NCI-H1092 treated with DMSO at 0.1 percent for 48 hours (cell line): ENCODE measurements at places on chromosomes 6 and 20.

DNA sequence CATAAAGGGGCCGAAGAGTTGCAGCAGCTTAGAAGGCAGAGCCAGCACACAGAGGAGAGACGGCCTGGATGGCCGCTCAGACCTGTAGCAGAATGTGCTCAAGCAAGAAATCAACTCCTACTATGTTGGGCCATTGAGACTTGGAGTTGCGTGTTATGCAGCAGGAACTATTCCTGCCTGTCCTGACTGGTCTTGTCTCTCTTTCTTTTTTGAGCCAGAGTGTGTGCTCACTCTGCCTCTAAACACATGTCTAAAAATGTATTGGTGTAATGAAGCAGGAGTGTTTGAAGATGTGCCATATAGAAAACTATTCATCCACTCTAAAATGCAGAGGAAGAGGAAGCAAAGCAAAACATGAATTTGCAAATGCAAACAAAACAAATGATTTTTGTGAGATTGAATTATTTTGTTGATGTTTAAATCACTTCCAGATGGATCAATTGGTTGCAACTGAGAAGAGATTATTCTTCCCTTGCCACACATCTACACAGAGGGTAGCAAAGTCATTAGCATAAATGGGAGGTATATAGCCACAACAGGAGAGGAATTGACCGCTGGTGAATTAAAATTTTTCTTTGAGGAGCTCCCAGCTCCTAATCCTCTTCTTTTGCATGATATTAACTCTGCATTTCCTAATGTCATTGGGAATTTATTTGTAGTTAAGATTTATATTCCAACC lies 20.4 kb upstream of the SYNJ2 start:
- no peak for DNase-seq

- peak; percentile 88 for DNase-seq
Measured at GRCh38 chr6:56517155-56517745, 125.4 kb downstream of the DST start.

DNA sequence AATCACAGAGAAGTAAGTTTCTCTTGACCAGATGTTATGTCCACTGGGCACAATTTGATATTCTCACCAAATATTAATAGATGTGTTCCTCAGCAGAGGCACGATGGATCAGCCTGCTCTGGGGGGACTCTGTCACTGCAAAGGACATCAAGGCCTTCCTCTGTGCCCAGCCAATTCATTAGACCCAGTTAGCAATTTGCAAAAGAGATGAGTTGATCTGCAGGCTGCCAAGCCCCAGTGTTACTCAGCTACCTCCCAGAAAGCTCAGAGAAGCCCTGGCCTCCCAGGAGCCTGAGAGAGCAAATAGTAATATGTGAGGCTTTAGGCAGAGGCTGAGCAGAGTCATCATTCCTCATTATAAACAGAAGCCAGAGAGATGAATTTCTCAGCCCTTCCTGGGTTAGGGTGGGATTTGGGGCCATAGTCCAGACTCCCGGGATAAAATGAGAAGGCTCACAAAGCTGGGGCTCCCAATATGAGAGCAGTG lies 54.2 kb downstream of the ZNF831 start:
- no peak for DNase-seq

- DNase-seq: no peak
Measured at GRCh38 chr6:136639702-136640101, 89.5 kb upstream of the MAP7 start.

- DNase-seq: no peak
Measured at GRCh38 chr6:167858842-167859664, 32.3 kb downstream of the AFDN start.

DNA sequence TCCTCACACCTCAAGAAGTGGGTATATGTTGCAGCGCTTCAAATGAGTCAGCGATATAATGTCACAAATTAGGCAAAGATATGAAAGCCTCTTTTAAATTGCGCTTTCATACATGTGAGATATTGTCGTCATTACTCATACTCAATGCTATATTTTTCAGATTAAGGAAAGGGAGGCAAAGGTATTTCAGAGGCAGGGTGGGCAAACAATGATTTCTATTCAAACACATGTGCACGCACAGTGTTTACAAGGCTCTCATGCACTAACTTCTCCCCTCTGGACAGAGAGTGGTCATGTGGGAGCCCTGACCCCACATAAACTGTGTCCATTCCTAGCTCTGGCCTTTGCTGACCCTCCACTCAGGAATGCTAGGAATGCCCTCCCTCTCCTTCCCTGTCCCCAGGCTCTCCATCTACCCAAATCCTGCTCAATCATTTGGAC lies 112.1 kb upstream of the TMEM170B start:
- DNase-seq: no peak

- no peak for DNase-seq
Measured at GRCh38 chr6:106749609-106750008, 120.2 kb downstream of the QRSL1 start.

GRCh38 chr6:114272582-114272981 lies 70.2 kb downstream of the HS3ST5 start:
- DNase-seq: no peak

DNA sequence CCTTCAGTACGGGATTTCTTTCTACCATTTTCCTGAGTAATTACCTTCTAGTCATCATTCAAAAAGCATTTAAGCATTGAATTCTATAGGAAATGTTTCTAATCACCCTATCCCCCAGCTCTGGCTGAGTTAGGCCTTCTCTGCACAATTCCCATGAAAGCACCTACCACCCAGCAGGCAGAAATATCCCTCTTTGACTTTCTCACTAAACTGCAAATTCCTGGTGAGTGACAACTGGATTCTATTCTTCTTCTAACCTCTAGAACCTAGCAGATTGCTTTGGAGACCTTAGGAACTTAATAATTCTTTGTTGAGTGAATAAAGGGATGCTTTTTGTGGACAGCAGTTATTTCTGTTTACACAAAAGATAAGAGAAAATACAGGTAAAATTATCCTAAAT lies 328.7 kb downstream of the LAMA2 start:
- no peak for DNase-seq

DNA sequence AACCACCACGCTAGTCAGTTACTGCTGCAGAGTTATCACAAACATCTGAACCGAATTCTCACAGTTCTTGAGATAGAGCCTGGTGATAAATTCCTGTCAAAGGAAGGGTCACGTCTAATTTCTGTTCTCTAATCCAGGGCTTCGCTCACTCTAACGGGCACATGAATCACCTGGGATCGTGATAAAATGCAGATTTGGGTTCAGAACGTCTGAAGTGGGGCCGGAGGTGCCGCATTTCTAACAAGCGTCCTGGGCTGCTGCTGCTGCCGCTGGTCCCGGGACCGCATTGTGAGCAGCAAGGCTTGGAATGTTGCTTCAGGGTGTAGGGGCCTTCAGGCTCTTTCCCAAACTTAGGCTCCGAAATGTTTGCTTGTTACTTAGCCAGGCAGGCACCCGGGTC lies 264.1 kb downstream of the CDC5L start:
- DNase-seq: no peak

GRCh38 chr20:22949331-22950109 lies 85.6 kb upstream of the SSTR4 start:
- no peak for DNase-seq

GRCh38 chr20:62997417-62998035 lies 9.2 kb downstream of the BHLHE23 start:
- no peak for DNase-seq

- no peak for DNase-seq
Measured at GRCh38 chr6:139972116-139972515, 597.7 kb upstream of the CITED2 start.
